Mucosa of descending colon (tissue), 3 donors: ENCODE measurements at places on chromosomes 2 and 18. TPM values are rescaled to one million over a fixed set of nuclear protein-coding genes. Genes with fewer than 3 reads are reported as not detected.

- no peak for DNase-seq
Measured at GRCh38 chr2:31255911-31256571, 22.1 kb downstream of the EHD3 start.

GRCh38 chr2:180670302-180671003 lies 310.0 kb upstream of the UBE2E3 start:
- DNase-seq, result no peak

- DNase-seq, result no peak
Measured at GRCh38 chr2:30608643-30609042, 161.6 kb downstream of the LCLAT1 start.

The MYO7B gene
- 305 TPM for total RNA-seq

The CIDEA gene
- 0.58 TPM for total RNA-seq

- DNase-seq, result no peak
Measured at GRCh38 chr2:153213022-153213421, 265.5 kb downstream of the RPRM start.

- DNase-seq, result no peak
Measured at GRCh38 chr2:20453087-20453486, 6.2 kb downstream of the RHOB start.

The RAB6C gene
- not detected for total RNA-seq

- DNase-seq, result no peak
Measured at GRCh38 chr18:370751-371608, 103.1 kb upstream of the THOC1 start.

The SERPINB10 gene
- not detected for total RNA-seq

The CIB4 gene
- total RNA-seq, result not detected

The SGPP2 gene
- total RNA-seq, result 101 TPM

- no peak for DNase-seq
Measured at GRCh38 chr18:54904581-54904980, 54.7 kb downstream of the CCDC68 start.

DNA sequence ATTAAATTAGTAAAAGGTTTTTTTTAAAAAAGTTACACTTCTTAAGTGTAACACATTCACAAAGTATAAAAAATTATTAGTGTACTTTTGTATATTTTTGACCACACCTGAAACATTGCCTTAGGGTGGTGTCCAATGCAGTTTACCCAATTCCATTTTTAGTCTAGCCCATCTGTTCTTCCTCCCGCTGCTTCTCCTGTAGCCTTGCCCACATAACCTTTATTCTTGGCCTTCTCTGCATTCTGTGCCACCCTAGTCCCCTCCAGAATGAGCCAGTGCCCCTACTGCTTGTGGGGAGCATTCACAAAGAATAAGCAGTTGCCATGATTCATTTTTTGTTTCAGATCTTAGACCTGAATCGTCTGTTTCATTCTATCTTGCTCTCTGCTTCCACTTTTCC lies 78.4 kb upstream of the MYT1L start:
- no peak for DNase-seq

DNA sequence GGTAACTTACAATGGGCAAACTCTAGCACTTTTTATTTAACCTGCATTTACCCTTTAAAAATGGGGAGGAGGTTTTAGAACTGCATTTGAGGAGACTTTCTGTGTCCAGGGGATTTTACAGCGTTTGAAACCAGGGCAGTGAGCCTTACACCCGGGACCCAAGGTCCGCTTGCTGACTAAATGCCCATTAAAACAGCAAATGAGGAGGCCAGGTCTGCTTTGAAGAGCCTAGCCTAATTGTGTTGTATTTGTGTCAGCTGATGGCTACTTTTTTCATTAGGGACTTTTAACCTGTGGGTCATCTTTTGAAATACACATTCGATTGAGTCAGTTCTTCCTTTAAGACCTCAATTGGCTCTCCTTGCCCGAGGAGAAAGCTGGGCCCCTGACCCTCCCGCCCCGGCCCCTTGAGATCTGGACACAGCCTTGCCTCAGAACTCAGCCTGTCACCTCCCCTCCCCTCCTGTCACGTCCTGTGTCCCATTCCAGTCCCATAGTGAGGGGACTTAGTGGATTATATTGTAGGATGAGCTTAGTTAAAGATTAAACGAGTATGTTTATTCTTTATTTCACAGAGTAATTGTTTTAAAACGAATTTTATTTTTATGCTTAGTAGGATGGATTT lies 69.0 kb downstream of the KLHL29 start:
- DNase-seq, result no peak

- no peak for DNase-seq
Measured at GRCh38 chr2:25363733-25364132, 22.0 kb upstream of the DNMT3A start.

- DNase-seq, result no peak
Measured at GRCh38 chr2:37856101-37856751, 68.9 kb upstream of the RMDN2 start.

The ASB18 gene
- total RNA-seq, result not detected

GRCh38 chr2:234464291-234464645 lies 32.6 kb downstream of the ARL4C start:
- no peak for DNase-seq

DNA sequence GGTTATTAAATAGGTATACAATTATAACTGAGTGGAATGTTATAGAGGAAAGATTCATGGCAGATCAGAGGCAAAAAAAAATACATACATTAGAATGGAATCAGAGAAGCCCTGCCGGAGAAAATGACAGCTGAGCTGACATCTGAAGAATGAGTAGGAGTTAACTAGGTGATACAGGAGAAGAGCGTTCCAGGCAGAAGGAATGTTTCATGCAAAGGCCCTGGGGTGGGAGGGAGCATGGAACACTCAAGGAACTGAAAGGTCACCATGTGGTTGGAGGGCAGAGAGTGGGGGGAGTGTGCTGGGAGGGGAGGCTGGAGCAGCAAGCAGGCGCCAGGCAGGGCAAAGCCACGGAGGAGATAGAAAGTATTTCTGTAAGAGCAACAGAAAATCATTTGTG lies 31.6 kb upstream of the CDK5R2 start:
- no peak for DNase-seq

DNA sequence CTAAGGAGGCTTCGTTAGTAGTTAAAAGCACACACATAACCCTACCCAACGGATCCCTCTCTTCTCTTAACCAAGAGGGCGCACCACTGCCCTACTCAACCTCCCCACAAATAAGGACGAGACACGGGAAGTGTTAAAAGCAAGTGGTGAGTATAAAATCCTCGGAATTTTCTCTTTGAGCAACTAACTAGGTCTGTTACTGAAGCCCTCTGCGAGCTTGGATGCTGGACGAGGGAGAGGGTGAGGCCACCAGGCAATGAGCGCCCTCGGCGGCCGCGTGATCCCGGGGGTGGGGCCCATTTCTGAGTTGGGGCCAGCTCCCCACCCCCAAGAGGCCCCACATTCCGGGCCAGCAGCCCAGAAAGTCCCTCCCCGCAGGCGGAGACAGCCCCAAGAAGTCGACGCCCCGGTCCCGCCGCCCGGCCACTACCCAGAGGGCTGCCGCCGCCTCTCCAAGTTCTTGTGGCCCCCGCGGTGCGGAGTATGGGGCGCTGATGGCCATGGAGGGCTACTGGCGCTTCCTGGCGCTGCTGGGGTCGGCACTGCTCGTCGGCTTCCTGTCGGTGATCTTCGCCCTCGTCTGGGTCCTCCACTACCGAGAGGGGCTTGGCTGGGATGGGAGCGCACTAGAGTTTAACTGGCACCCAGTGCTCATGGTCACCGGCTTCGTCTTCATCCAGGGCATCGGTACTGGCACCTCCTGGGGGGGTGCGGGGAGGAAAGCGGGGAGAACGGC lies at the start of gene CYBRD1:
Gene CYBRD1 (plus strand): TSS at position 423 of the 736 bp plus-strand sequence. CDS start 72 bp downstream, at position 495.
- DNase-seq, result peak; percentile 69

DNA sequence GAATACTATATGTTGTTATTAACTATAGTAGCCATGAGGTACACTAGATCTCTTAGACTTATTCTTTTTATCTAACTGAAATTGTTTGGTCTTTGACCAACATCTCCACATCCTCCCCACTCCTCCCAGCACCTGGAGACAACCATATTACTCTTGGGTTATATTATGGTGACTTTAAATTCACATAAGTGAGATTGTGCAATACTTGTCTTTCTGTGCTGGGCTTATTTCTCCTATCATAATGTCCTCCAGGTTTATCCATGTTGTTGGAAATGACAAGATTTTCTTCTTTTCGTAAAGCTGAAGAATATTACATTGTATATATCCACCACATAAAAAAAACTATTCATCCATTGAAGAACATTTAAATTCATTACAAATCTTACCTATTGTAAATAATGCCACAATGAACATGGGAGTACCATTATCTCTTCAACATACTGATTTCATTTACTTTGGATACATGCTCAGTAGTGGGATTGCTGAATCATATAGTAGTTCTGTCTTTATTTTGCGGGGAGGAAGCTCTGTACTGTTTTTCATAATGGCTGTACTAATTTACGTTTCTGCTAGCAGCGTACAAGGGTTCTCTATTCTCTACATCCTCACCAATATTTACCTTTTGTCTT lies 159.2 kb upstream of the SCN7A start:
- DNase-seq, result no peak

The DGUOK gene
- total RNA-seq, result 57.8 TPM

The ATP6V1C2 gene
- 3.8 TPM for total RNA-seq

DNA sequence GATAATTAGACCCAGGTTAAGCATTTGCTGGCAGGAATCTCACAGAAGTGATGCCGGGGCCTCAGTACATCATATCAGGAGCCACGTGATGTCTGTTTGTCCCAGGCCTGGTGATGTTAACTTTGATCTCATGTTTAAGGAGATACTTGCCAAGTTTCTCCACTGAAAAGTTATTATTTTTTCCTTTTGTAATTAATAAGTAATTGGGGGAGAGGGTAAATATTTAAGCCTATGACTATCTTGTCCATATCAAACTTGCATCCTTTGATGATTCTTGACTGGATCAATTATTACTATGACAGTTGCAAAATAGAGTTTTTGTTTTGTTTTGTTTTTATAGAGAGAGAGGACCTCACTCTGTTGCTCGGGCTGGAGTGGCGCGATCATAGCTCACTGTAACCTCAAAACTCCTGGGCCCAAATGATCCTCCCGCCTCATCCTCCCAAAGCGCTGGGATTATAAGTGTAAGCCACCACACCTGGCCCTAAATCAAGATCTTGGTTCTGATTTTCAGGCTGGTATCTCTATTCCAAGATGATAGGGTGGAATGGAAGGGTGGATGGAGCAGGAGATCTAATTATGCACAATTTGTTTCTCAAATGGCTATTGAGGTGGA lies 46.4 kb downstream of the SLC4A1AP start:
- DNase-seq, result no peak

GRCh38 chr2:51919395-51919794 lies 887.5 kb upstream of the NRXN1 start:
- DNase-seq, result no peak

The MGAT4A gene
- 158 TPM for total RNA-seq

The NMUR1 gene
- 0.57 TPM for total RNA-seq

The NCKAP5 gene
- 6.3 TPM for total RNA-seq
